Right renal pelvis (tissue), 4 donors: ENCODE measurements at places on chromosomes 11 and 22. TPM values are rescaled to one million over a fixed set of nuclear protein-coding genes. Genes with fewer than 3 reads are reported as not detected.

MS4A6E gene
- not detected for polyA plus RNA-seq

FXYD2 gene
- 467 TPM for polyA plus RNA-seq

GAB2 gene
- 17.4 TPM for polyA plus RNA-seq

TSPAN18 gene
- 53.1 TPM for polyA plus RNA-seq

NDUFS8 gene
- 122 TPM for polyA plus RNA-seq

VPREB3 gene
- polyA plus RNA-seq = 0.70 TPM

CHST1 gene
- polyA plus RNA-seq = 6.4 TPM

TYR gene
- not detected for polyA plus RNA-seq

ZNF214 gene
- 10.9 TPM for polyA plus RNA-seq

USP2 gene
- polyA plus RNA-seq = 6.8 TPM

FAM180B gene
- 0.19 TPM for polyA plus RNA-seq

THYN1 gene
- 82.5 TPM for polyA plus RNA-seq

FBLN1 gene
- polyA plus RNA-seq = 131 TPM

CRYBB3 gene
- 0.23 TPM for polyA plus RNA-seq

MS4A3 gene
- polyA plus RNA-seq = 0.55 TPM

CCDC90B gene
- 94.5 TPM for polyA plus RNA-seq

TIGD3 gene
- 0.73 TPM for polyA plus RNA-seq

ANGPTL5 gene
- not detected for polyA plus RNA-seq

HMBS gene
- 28.6 TPM for polyA plus RNA-seq

DAGLA gene
- 3.5 TPM for polyA plus RNA-seq

SLC6A5 gene
- polyA plus RNA-seq = 0.14 TPM

YPEL1 gene
- 15.4 TPM for polyA plus RNA-seq

OR5L2 gene
- not detected for polyA plus RNA-seq

OTOG gene
- 0.36 TPM for polyA plus RNA-seq

APOA5 gene
- not detected for polyA plus RNA-seq

UCP3 gene
- 2.3 TPM for polyA plus RNA-seq

GPR83 gene
- polyA plus RNA-seq = 0.67 TPM

PNPLA5 gene
- polyA plus RNA-seq = not detected

PSMA1 gene
- 201 TPM for polyA plus RNA-seq

INS gene
- not detected for polyA plus RNA-seq

TTC36 gene
- polyA plus RNA-seq = 2.5 TPM

ADAMTS8 gene
- polyA plus RNA-seq = 3.4 TPM

HEPACAM gene
- 2.1 TPM for polyA plus RNA-seq

PARVA gene
- 106 TPM for polyA plus RNA-seq

KRTAP5-1 gene
- not detected for polyA plus RNA-seq

FADS3 gene
- 19.0 TPM for polyA plus RNA-seq

FGF4 gene
- 0.03 TPM for polyA plus RNA-seq

POU2F3 gene
- 1.0 TPM for polyA plus RNA-seq

CBLIF gene
- polyA plus RNA-seq = not detected

CABP4 gene
- polyA plus RNA-seq = 0.20 TPM

MRGPRE gene
- not detected for polyA plus RNA-seq

DEPDC7 gene
- 8.4 TPM for polyA plus RNA-seq

IGLL1 gene
- polyA plus RNA-seq = 1.6 TPM

GATD1 gene
- 75.2 TPM for polyA plus RNA-seq

CCDC73 gene
- polyA plus RNA-seq = 0.24 TPM

C11orf87 gene
- polyA plus RNA-seq = 0.17 TPM

PANX3 gene
- polyA plus RNA-seq = not detected

MOV10L1 gene
- polyA plus RNA-seq = 0.87 TPM

SCGB1D2 gene
- 2.0 TPM for polyA plus RNA-seq

PKDREJ gene
- polyA plus RNA-seq = 0.22 TPM

LINC01488 gene
- not detected for polyA plus RNA-seq

OR51E2 gene
- polyA plus RNA-seq = 1.00 TPM

OR10A5 gene
- not detected for polyA plus RNA-seq

GGTLC3 gene
- 0.20 TPM for polyA plus RNA-seq

SLC22A8 gene
- 53.5 TPM for polyA plus RNA-seq

MRPL11 gene
- polyA plus RNA-seq = 79.6 TPM

CRYBB1 gene
- polyA plus RNA-seq = 0.89 TPM
